SW 1271 (cell line): ENCODE measurements at places on chromosomes 11 and 22.

GRCh38 chr11:82776377-82776776 is 42.7 kb upstream of the FAM181B start:
- no peak for DNase-seq

GRCh38 chr22:44243761-44244160 is 63.0 kb downstream of the PARVG start:
- no peak for DNase-seq

- no peak for DNase-seq
Observed at GRCh38 chr11:92846491-92847125, 122.8 kb upstream of the MTNR1B start.

DNA sequence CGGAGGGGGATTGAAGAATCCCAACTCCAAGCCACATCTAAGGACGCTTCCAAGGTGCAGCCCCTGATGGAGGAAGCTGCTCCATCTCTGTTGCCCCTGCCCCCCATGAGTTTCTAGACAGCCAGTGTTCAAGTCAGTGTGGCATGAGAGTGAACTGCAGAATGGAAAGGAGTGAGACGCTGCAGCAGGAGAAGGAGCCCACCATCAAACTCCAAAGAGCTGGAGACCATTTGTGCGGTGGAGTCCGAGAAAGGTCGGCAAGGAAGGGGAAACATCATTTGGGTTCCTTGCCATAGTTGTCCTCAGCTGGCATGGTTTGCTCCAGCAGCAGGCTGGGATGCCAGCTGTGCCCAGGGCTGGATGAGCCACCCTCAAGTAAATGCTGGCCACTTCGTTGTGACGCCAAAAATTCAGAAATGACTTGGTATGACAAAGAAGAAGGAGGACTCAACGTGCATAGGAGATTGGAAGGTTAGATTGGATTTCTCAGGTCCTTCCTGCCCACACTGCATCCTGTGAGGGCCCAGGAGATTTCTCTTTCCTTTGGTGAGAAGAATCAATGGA is 16.4 kb downstream of the APOL2 start:
- no peak for DNase-seq
